ENCODE measurements at places on chromosomes 6 and 20.
A peak's percentile ranks its signal among the peaks of the same experiment; 100 is the strongest.

DNA sequence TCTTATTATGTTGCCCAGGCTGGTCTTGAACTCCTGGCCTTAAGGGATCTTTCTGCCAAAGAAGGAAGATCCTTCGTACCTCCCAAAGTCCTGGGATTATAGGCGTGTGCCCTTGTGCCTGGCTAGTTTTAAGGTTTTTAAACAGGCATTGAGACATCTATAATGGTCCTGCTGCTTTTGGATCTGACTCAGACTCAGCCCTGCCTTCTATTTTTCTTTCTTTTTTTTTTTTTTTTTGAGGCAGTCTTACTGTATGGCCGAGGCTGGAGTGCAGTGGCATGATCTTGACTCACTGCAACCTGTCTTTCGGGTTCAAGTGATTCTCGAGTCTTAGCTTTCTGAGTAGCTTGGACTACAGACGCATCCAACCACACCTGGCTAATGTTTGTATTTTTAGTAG lies 73.7 kb downstream of the PHF20 start:
- DNase-seq = no peak

DNA sequence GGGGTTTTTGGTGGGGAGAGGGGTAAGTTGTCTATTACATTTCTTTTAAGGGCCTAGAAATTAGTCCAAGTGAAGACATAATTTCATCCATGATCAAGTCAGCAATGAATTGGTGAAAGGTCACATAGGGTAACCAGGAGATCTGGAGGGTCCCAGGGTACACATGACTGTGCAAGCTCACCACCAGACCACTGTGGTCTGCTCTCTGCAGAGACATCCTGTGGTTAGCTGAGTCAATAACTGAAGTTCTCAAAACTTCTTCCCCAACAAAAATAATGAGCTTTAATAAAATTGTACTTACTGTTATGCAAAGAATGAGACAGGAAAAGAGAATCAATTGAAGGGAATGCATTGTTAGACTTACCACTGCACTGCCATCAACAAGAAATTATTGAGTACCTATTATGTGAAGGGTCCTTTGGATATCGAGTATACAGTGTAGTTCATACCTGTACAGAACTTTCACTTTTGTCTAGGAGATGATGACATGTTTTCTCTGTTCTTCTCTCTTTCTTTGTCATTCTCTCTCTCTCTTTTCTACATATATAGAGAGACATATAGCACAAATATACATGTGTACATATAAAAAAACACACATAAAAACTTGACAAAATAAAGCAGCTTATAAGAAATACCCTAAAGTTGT lies 209.8 kb downstream of the GJA1 start:
- no peak for DNase-seq

- DNase-seq = no peak
Observed at GRCh38 chr6:161434921-161435747, 161.3 kb upstream of the AGPAT4 start.

GRCh38 chr6:46606338-46606737 lies 46.3 kb downstream of the CYP39A1 start:
- DNase-seq = no peak

- no peak for DNase-seq
Observed at GRCh38 chr20:38800882-38801281, 4.6 kb upstream of the PPP1R16B start.

- peak; percentile 62 for DNase-seq
Observed at GRCh38 chr6:158500016-158500735, 59.7 kb upstream of the TMEM181 start.

- DNase-seq = no peak
Observed at GRCh38 chr6:79186564-79186963, 47.9 kb downstream of the HMGN3 start.

- DNase-seq = no peak
Observed at GRCh38 chr6:34674268-34674639, 22.3 kb downstream of the ILRUN start.

- no peak for DNase-seq
Observed at GRCh38 chr6:21188505-21189223, 404.9 kb upstream of the SOX4 start.

- DNase-seq = no peak
Observed at GRCh38 chr6:125253881-125254280, 47.9 kb downstream of the HDDC2 start.

DNA sequence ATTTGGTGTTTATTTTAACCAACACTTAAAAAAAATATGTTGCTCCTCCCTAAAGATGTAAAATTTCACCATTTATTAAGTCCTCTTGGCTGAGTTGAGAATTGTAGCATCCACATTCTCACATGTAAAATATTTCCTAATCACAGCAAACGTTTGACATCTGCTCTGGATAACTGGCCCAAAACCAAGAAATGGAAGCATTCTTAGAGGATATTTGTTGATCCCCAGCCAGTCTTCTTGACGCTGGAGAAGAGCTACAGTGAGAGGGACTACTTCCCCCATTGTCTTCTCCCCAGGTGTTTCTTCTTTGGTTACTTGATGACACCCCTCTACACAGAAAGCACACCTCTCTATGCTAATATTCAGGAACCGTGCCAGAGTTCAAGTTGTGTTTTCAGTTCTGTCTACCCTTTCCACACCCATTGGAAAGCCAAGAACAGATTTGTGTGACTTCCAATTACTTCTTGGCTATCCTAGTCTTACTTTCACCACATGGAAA lies 454.5 kb upstream of the JAG1 start:
- no peak for DNase-seq

DNA sequence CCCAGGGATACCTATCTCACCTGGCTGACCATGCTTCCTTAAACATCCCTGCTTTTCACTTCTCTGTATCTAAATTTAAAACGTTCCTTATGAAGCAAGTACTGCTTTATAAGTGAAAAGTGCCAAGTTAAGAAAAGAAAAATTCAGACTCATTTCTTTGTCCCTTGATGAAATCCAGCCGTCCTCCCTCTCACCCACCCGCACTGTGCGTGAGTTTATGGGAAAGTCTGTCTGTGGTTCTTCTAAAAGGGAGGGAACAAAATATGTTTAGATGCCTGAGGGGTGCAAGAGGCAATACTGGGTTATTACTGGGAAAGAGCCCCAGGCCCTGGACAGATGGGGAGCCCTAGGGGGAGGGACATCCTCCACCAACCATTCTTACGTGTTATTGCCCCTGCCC lies 31.2 kb downstream of the SPDEF start:
- DNase-seq = no peak

DNA sequence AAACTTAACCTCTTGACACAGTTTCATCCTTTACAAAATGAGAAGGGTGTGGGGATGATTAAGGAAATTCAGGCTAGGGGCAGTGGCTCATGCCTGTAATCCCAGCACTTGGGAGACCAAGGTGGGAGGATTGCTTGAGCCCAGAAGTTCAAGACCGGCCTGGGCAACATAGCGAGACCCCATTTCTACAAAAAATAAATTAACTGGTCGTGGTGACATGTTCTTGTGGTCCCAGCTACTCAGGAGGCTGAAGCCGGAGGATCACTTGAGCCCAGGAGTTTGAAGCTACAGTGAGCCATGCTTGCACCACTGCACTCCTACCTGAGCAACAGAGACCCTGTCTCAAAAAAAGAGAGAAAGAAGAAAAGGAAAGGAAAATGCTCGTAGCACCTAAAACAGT lies 9.0 kb downstream of the ZSWIM3 start:
- DNase-seq = no peak

GRCh38 chr6:21080221-21080620 lies 513.3 kb upstream of the SOX4 start:
- no peak for DNase-seq

GRCh38 chr20:54432966-54433365 lies 42.4 kb upstream of the DOK5 start:
- DNase-seq = no peak

DNA sequence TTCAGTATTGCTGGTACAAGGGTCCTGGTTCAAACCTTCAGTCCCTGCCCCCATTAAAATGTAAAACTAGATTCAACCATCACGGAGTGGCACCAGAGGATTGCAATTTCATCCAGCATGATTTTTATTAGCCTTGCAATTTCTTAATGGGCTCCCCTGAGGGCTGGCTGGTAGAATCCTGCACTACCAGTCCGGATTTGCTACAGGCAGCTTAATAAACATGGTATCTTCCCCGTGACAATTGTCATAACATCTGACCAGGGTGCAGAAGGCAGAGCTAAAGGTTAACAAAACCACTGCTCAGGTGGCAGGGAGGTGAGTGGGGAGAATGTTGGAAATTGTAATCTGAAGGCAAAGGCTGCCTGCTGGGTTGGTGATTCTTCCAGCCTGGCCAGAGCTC lies 94.5 kb downstream of the PKHD1 start:
- DNase-seq = no peak

- DNase-seq = no peak
Observed at GRCh38 chr6:11423072-11423471, 114.5 kb upstream of the TMEM170B start.

- DNase-seq = no peak
Observed at GRCh38 chr6:33075568-33076405, at the start of gene HLA-DPB1. Gene HLA-DPB1, plus strand, starts transcription at chr6:33075990. Its CDS starts 52 bp downstream, at chr6:33076042.

DNA sequence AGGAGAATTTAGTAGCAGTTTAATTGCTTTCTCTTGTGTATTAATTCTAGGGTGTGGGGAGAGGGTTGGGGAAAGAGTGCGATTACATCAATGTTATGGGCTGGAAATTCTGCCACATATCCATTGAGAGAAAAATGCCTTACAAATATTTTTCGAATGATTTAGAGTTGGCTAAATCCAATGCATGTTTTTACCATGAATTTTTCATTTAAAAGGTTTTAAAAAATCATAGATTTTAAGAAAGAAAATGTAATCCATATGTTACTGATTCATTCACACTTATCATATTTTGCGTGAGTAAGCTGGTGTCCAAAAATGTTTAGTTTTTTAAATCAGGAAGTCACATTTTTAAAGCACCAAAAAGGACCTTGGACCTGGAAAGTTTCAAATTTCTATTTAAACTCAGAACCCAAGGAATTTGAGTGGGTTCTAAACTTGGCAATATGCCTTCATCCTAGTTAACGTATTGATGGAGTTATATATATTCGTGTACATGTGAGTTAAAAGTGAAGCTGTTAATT lies 627.4 kb upstream of the CITED2 start:
- DNase-seq = no peak

GRCh38 chr20:9075264-9076095 lies 6.6 kb downstream of the PLCB4 start:
- DNase-seq = no peak

DNA sequence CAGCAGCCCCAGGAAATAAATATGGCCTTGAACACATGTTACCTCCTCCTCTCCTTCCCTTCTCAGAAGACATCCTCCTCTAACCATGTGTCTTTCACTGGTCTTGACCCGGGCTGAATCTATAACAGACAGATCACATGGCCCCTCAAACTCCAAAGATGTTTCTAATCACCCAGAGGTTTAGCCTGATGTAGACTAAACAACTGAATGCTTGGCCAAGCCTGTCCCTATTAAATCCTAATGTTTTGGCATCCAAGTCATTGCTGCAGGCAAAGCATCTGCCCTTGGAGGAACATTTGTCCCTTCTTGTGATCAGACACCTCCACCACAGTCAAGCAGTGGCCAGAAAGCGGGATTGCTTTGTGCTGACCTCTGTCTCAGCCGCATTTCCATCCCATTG lies 65.5 kb downstream of the ANKRD60 start:
- DNase-seq = no peak

DNA sequence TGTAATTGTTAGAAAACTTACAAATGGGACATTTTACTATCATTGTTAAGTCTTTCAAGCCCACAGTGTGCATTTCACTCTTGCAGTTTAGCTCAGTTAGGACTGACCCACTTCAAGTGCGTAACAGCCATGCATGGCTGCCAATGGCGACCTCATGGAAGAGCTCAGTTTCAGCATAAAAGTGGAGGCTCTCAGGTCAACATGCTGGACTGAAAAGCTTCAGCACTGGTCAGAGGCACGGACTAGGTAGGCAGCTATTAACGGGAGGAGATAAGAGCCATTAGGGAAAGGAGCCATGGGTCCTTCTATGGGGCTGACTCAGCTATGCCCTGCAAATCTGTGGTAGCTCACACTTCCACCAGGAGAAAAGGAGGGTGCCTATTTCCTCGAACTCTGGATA lies 101.8 kb downstream of the TTLL2 start:
- no peak for DNase-seq

DNA sequence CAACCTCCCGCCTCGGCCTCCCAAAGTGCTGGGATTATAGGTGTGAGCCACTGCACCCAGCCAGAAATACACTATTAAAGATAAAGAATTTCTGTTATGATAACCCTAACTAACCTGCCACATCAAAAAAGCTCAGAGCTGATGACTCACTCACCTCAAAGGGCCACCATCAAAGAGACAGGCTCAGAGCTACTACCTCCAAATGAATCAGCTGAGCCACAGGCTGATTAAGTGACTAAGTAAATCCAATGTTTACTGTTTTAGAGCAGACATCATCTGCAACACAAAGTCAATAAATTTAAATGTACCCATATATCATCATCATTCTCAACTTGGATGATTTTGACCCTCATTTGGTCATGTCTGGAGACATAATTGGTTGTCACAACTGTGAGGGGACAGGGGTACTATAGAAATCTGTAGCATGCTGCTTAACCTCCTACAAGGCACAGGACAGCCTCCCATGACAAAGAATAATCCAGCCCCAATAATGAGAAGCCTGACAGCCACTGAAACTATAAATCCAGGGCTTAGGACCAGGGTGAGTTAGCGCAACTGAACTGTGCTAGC lies 106.5 kb downstream of the ATP9A start:
- no peak for DNase-seq

GRCh38 chr6:121309768-121310469 lies 24.4 kb downstream of the TBC1D32 start:
- DNase-seq = no peak
